ENCODE measurements at places on chromosomes 3 and 15. TPM values are rescaled to one million over a fixed set of nuclear protein-coding genes. Genes with fewer than 3 reads are reported as not detected.

ZKSCAN7 gene
- total RNA-seq: 1.3 TPM

CSPG4 gene
- 22.7 TPM for total RNA-seq

KY gene
- total RNA-seq: not detected

IMPDH2 gene
- total RNA-seq: 466 TPM

LYZL4 gene
- not detected for total RNA-seq

DALRD3 gene
- 52.9 TPM for total RNA-seq

TNIK gene
- 2.4 TPM for total RNA-seq

ITPKA gene
- total RNA-seq: 1.9 TPM

IGSF10 gene
- total RNA-seq: under 0.01 TPM

EFL1 gene
- total RNA-seq: 17.8 TPM

SMCO1 gene
- total RNA-seq: not detected

GRIP2 gene
- total RNA-seq: not detected

C3orf70 gene
- total RNA-seq: not detected

PTH1R gene
- 2.7 TPM for total RNA-seq

HRG gene
- total RNA-seq: not detected

FANCD2OS gene
- total RNA-seq: not detected

GABRR3 gene
- not detected for total RNA-seq

UPK1B gene
- 13.0 TPM for total RNA-seq

LIPH gene
- total RNA-seq: 3.9 TPM

FOXB1 gene
- total RNA-seq: not detected

LMCD1 gene
- total RNA-seq: 91.1 TPM
